ENCODE measurements at places on chromosomes 5 and 9.
A peak's percentile ranks its signal among the peaks of the same experiment; 100 is the strongest.

DNA sequence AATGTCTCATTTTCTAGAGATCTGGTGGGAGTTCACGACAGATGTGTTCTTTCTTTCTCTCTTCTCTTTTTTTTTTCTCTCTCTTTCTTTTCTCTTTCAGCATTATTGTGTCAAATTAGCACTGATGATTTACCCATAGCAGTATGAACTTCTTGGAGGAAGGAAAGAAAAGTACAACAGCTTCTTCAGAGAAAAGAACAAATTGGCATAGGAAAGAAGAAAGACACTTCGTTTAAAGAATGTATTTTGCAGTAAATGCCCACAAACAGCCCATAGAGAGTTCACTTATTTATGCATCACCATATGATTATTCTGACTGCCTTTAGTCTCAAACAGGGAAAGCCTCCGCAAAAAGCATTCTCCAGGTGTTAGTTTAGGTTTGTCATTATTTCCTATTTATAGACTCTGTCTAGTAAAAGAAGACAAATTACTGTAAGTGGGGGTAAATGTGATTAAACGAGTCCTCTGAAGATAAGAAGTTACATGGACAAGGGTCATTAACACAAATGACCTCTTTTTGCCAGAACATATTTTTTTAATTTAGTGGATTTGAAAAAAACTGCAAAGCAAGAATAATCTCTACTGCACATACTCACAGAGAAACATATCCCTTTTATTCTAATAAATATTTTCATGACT lies 68.0 kb downstream of the POU5F2 start:
- DNase-seq: no peak

- DNase-seq: no peak
These were observed 181.0 kb upstream of the CD180 start for GRCh38 chr5:67377631-67378030.

DNA sequence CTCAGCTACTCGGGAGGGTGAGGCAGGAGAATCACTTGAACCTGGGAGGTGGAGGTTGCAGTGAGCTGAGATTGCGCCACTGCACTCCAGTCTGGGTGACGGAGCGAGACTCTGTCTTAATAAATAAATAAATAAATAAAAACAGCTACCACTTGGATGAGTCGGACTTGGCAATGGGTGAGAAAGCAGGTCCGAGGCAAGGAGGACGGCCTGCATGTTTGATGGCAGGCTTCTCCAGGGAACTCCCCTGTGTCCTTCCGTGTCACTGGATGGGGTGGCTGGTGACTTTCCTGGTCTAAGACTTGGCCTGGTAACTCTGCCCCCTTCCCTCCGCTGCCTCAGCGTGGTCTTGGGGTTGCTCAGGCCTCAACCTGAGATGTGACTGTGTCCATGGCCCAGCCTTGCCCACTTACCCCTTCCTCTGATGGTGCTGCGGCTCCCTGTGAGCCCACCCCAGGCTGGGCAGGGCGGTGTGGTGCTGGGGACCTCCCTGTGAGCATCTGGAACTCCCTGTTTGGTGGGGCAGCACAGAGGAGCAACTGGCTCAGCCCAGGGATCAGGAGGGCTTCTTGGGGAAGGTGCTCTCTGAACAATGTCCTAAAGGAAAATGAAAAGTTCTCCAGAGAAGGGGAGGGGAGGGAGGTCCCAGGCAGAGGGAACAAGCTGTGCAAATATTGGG lies 62.5 kb upstream of the PSD2 start:
- no peak for DNase-seq

GRCh38 chr5:143398053-143398355 lies 5.5 kb downstream of the NR3C1 start:
- DNase-seq: no peak

DNA sequence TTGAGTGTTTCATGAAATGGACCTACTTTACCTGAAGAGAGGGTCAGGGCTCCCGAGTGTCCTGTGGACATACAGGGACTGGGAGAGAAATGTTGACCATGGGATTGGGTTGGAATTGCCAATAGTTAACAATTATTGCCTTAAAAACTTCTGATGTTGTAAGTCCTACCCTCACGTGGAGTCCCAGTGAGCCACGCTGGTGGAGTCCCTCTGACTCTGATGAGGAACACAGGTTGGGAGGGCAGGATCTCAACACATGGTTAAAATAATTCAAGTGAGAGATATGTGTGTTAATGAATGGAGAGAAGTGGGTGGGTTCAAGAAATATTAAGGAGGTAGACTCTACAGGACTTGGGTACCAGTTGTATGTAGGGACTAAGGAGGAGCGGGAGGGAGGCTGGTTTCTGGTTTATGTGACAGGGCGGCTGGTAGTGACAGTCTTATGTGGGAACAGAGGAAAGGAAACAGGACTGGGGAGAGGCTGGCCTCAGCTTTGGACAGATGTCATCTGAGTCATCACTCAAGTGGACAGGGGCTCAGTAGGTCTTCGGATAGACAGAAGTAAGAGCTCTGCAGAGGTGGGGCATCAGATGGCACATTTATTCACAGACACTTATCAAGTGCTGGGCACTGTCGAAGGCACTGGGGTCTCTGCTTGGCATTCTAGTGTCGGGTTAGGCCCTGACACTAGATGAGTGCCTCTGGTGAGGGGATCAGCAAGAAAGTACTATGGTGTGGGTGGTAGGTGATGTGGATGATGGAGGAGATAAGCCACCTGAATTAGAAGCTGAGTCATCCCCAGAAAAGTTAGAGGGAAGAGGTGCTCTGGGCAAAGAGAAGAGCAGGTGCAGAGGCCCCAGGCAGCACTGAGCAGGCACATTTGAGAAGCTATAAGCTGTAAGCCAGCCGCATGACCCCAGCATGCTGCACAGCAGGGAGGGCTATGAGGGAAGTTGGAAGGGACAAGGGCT lies 27.2 kb downstream of the MAML1 start:
- DNase-seq: peak; percentile 37

DNA sequence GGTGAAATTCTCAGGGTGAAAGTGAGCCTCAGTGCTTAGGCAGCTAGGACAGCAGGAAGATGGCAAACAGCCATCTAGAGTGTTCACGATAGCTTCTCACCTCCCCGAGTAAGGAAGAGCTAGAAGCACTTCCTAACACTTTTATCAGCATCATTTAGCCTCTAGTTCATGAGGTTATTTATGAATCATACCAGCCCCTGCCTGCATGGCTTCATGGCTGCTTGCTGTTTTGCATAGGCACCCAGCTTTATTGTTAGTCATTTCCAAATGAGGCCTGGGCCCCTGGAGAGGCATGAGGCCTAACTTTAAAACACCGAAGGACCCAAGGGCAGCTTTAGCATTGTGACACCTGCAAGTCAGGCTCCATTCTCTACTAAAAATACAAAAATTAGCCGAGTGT lies 134.9 kb upstream of the PANK3 start:
- no peak for DNase-seq

- DNase-seq: no peak
These were observed 13.6 kb downstream of the TCF7 start for GRCh38 chr5:134127988-134128647.

GRCh38 chr5:67223211-67223610 lies 26.6 kb upstream of the CD180 start:
- DNase-seq: no peak

DNA sequence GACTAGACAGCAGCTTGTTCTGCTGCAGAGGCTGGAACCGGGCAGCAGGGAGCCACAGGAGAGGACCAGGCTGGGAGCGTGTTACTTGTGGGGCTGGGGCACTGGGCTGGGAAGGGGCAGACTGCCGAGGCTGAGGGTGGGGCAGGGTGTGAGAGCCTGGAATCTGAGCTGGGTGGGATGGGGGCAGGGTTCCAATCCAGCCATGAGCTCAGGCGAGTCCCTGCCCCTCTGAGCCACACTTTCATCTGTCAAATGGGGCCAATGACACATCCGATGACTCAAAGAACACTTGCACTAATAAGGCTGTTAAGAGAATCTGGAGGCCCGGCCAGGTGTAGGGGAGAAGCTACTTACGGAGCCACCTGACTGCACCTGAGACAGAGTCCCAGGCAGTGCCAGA lies 18.7 kb upstream of the WDR38 start:
- no peak for DNase-seq

DNA sequence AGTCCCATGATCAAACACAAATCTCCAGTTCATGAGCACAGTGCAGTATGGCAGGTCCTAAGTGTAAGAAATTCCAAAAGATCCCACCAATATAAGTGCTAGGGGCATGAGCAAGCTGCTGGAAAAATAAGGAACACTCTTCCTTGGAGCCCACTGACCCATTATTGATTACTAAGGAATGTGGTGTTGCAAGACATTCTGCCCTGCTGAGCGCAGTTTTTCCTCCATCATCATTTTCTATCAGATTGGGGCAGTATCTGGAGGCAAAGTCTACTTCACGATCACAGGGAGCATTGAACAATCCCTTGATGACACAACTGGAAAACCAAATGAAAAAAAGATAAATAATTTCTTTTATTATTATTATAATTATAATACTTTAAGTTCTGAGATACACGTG lies 129.2 kb downstream of the UGCG start:
- DNase-seq: no peak

DNA sequence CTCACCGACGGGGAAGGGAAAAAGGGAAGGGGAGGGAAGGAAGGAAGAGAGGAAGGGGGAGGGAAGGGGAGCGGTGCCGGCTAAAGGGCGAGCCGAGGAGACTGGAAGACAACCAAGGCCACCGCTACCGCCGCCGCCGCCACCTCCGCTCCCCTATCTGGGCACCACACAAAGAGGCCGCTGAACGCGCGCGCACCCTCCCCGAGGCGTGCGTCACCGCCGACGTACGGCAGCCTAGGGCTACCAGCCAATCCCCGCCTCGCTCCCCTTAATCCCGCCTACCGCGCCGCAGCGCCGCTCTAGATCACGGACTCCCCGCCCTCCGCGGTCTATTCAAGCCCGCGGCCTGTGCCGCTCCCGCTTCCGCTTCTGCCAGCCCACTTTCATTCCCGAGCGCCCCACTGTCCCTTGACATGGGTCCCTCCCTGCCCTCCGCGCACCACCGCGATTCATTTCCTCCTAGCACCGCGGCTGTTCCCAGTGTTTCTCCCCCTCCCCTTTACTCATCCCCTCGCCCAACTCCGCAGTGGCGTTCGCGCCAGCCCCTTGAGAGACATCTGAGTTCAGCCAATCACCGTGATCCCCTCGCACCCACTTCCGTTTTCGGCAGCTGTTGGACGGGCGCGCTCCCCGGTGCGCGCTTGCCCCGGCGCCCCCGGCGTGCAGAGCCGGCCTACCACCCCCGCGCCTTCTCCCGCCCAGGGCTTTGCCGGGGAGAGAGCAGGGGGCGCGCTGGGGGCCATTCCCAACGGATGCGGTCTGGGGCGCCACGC lies at the start of gene HNRNPA0:
Gene HNRNPA0 (minus strand): TSS at position 176 of the 773 bp plus-strand sequence. CDS start 297 bp downstream, outside the sequence.
- DNase-seq: peak; percentile 98

GRCh38 chr5:75567710-75568109 lies 43.5 kb upstream of the ANKDD1B start:
- no peak for DNase-seq

- DNase-seq: peak; percentile 33
These were observed 33.4 kb downstream of the ARHGAP26 start for GRCh38 chr5:142803428-142804125.

DNA sequence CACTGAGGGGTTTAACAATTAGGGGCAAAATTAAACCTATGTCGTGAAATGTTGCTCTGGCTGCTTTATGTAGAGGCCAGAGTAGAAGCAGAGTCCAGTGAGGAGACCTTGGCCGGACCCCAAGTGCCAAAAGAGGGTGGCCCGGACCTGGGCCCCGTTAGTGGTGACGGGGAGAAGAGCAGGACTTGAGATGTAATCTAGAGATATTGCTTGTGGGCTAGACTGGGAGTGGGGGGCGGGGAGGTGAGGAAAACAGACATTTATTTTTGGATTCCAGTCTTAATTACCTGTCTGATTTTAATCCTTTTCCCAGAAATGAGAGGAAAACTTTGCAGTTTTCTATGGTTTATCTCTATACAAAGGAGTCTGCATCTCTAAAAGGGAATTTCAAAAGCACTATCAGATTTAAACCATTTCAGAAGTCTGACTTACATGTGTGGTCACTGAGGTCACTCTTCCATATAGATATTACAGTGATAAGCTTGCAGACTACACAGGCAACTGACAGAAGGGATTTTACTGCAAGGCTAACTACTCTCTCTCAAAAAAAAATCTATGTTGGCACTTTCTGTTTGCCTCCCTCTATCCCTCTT lies 108.1 kb downstream of the MED27 start:
- no peak for DNase-seq

DNA sequence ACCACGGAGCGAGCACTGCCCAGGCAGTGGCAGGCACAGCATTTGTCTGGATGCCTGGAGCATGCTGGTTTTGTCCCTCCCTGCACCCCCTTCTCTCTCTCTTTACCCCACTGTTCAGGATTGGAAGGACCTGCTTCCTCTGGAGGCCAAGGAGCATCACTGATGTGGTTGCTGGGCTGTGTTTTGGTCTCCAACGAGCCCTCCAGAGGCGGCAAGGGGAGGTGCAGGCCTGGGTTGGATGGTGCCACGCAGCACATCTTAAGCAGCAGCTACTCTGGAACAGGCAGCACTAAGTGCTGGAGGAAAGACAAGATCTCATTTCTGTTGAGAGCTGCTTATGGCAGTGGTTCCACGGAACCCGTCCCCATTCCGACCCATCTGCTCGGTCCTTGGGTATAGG lies 139.6 kb downstream of the CMYA5 start:
- DNase-seq: no peak

GRCh38 chr5:94021246-94021645 lies 279.8 kb upstream of the POU5F2 start:
- no peak for DNase-seq

DNA sequence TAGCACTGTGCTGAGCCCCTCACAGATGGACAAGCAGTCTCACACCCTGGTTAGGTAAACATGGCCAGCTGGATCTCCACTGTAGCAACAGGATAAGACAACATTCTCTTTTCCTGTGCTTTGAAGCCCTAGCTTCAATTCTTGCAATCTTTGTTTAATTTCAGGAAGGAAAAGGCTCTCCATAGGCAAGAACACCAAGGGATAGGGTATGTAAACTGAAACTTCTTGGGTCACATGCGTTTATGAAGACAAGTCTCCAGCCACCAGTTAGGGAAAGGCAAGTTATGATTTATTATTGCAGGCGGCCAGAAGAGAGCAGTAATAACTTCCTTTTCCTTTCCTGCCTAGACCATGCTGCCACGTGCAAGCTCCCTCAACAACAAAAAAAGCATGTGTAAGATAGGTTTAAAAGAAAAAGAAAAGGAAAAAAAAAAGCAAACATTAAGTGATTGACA lies 50.1 kb upstream of the POU5F2 start:
- no peak for DNase-seq

DNA sequence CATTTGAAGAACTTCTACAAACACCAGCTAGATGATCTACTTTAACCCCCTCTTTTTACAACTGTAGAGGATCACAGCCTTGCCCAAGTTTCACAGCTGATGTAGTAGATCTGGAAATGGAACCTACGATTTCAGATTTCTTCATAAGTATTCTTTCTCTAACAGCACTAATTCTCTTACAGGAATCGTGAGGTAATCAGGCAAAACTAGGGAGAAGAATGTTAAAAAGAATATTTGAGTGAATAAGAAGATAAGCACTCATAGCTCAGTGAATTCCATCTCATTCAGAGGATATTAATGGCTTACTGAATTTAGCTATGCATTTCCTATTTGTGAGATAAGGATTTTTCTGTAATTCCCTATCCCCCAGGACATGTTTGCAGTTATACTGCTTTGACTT lies 42.1 kb downstream of the NADK2 start:
- DNase-seq: no peak
